ENCODE measurements at places on chromosomes 1 and 21.

GRCh38 chr1:224273641-224274040 lies 56.3 kb downstream of the NVL start:
- no peak for DNase-seq

GRCh38 chr1:15951341-15952153 lies 24.4 kb downstream of the ZBTB17 start:
- DNase-seq = peak; percentile 52

DNA sequence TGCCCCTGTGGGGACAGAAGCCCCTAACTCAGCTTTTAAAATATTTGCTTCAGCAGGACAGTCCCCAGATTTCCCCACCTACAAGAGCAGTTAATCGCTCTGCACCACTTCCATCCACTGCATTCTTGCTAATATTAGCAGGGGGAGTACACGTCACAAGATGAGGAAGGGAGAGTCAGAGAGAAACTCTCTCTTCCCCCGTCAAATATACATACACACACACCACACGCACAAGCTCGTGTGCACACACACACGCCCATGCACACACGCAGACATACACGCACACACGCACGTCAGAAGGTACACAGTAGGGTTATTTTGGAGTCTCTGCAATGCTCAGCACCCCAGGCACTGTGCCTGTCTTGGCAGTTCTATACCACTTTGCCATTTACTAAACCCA lies 2.1 kb downstream of the CLCA1 start:
- DNase-seq = no peak

DNA sequence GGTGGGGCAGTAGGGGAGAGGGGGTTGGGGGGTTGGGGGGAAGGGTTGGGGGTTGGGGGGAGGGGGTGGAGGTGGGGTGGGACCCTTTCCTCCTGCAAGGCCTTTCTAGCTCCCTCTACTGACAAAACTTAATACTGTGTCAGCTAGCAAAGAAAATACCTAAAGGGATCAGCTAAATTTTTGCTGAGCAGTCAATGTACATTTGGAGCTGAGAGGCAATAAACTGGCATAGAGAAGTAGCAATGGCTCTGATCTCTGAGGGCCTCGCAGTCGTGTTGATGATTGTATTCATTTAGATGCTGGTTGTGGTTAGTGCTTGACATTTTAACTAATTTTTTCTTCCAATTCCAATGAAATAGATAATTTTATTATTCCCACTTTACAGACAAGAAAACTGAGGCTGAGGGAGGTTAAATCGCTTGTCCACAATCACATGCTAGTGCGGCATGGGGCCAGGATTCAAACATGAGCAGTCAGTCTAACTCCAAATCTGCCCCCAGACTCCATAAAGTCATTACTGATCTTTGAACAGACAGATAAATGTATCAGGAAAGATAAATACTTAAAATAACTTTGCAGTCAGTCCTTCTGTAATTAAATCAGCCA lies 357.1 kb downstream of the DISC1 start:
- no peak for DNase-seq

DNA sequence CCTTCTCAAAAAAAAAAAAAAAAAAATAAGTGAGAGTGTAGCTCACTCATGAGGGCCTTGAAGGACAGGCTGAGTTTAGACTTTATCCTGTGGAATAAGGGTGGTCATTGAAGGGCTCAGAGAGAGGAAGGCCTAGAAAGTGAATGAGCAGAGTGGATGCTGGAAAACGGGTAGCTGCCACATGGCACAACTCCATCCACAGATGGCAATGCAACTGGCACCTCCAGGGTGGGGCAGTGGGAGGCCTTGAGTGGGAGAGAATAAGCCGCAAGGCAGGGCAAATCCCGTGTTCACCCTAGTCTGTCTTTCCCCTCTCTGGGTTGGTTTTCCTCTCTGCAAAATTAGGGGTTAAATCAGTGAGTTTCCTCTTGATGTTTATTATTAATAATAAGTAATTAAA lies 3.1 kb downstream of the TNNI1 start:
- DNase-seq = no peak

GRCh38 chr1:2130156-2130555 lies 64.4 kb downstream of the FAAP20 start:
- DNase-seq = no peak

DNA sequence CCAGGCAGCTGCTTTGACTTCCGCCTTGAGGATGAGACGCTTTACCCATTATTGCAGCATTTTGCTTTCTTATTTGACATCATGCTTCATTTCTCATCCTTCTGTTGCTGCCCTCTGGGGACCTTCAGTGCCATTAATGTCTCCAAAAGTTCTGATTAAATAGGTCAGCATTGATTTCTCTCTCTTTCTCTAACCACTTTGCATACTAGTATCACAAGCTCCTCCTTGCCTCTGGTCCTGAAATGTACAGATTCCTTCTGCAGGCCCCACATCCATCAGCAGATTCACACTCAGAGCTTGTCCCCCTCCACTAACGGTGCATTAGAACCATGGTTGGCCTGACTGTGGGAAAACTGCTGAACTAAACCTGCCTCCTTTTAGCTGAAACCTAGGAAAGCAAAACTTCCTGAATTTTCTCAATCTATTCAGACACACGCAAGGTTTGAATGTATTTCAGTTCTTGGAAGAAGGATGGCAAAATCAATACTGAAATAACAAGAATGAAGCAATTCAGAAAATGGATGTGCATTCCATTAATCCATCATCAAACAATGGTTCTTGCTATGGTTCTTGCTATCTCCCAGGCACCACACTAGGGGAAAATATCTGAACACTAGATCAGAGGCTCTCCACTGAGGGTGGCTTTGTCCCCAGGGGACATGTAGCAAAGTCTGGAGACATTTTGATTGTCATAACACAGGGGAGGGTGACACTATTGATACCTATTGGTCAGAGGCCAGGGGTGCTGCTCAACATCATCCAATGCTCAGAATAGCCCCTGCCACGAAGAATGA lies 154.5 kb downstream of the PCP4 start:
- DNase-seq = no peak

DNA sequence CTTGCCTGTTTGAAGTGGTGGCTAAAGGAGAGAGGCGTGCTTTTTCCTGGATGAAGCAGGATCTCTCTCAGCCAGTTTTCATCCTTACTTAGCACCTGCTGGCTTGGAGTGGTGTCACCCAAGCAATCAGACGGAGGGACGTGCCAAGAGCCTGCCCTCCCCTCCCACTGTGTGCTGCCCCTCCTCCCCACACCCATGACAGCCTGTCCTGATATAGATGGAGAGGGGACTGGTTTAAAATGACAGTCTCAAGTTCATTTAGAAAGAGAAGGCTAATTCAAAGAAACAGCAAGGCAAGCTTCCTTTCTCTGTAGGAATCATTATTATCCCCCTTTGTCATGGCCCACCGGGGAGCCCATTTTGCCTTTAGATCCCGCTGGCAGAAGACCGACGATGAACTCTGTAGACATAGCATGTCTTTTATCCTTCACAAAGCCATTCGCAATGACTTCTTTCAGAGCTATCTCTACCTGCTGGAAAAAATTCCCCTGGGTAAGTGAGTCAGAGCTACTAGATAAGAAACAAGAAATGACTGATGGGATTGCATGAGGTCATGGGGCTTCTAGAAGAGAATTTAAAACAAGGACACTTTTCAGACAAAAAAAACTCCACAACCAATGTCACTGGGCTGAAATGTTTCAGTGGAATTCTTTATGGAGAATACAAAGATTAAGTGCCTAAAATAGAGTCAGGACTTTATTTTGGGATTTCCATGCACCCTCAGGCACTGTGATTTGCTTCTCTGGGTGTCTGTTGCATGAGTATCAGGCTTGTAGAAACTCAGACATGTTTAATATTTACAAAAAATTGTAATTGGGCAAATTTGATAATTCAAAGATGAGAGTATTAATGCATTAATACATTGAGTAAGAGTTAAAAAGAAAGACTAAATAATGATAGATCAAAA lies at the start of gene NTMT2:
NTMT2 (plus strand) TSS at position 190 of the 907 bp plus-strand sequence; CDS start at position 339, 149 bp downstream.
- DNase-seq = no peak

- no peak for DNase-seq
These were observed 14.6 kb upstream of the HLCS start for GRCh38 chr21:36981049-36981391.

DNA sequence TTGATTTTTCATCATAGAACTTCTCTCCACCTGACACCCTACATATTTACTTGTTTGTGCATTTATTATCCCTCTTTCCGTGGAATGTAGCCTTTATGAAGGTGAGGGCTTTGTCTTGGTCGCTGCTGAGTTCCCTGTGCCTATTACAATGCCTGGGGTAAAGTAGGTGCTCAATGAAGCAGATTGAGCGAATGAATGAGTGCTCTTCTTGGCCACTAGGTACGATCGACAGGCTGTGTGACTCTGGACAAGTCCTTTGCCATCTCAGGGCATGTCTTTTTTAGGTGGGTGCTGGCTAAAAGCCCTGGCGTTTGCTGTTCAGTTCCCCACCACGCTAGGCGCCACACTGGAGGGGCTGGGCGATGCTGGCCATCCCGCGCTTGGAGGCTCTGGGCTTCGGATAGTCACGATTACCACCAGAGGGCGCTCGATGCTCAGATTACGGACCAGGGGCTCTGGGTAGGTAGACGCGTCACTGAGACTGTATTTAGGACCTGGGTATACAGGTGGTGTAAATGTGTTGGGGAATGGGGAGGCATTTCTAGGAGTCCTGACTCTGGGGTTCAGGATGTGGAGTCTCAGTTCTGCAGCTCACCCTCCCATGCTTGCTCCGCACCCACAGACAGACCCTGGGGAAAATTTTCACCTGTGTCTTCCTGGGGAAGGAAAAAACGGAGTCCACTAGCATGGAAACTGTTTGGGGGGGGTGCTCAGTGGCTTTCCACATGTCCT lies 71.0 kb upstream of the CSF3R start:
- DNase-seq = peak; percentile 52

GRCh38 chr1:47460456-47460855 lies 22.6 kb downstream of the FOXD2 start:
- no peak for DNase-seq

DNA sequence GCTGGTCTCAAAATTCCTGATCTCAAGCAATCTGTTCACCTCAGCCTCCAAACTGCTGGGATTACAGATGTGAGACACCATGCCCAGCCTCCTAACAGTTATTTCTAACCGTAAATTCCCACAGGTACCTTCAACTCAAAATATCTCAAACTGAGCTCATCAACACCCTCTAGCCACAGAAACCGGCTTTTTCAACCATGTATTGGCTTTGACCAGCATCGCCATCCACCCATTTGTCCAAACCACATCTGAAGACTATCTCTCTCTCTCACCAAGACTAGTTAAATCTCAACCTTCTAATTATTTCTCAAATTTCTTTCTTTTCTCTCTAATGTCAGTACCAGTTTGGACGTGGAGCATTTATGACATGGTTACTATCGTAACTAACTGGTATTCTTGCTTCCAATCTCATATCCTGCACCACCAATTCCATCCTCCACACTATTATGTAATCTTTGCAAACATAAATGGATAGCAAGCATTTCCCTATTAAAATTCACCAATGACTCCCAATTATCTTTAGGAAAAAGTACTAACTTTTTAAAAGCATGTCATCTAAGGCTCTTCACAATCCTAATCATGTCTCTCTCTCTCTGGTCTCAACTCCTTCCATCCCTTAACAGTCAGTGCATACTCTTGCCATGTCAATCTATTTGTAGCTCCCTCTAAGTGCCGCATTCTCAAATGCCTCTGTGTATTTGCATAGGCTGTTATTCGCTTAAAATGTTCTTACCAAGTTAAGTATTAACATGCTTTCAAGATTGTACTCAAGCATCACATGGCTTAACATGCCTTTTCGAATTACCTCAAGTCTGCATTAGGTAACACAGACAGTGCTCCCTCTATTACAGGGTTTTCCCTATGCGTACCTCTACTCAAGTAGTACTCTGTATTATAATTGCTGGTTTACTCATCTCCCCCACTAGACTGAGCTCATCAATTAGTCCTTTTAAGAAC lies 18.1 kb downstream of the RSBN1 start:
- DNase-seq = no peak

DNA sequence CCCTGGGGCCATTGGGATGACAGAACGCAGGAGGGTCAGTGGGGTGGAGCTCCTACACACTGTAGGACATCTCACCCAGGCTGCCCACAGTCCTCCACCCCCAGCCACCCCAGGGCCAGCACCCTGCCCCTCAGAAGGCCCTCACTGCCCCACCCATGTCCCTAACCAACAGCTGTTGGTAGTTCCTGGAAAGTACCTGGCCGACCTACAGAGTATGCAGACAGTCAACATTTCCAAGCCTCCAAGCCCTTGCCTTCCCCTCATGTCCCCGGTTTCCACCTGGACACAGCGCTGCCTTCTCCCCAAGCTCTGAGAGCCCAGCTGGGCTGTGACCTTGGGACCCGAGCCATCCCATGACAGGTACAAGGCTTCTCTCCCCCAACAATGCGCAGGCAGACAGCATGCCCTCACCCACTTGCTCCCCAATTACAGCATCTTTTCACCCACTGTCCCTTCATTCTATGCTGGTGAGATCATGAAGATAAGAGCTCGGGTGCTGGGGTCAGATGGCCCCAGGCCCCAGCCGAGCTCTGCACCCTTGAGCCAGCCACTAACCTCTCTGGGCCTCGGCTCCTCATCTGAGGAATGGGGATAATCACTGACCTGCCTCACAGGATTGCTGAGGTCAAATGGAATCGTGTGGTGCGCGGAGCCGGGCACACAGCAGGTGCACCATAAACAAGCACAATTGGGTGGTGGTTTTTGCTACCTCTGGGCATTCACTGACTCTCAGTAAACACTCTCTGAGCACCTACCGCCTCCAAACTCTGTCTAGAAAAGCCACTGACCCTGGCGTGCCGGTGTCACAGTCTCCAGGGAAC lies 11.2 kb downstream of the LAPTM5 start:
- no peak for DNase-seq

Data from CD4-positive, alpha-beta T cell treated with Interleukin-12 subunit alpha and Interleukin-12 subunit beta, for 1 hour (primary cell).